ENCODE measurements at places on chromosomes 3 and 15.

GRCh38 chr3:155525324-155525833 is 219.5 kb downstream of the PLCH1 start:
- no peak for DNase-seq

DNA sequence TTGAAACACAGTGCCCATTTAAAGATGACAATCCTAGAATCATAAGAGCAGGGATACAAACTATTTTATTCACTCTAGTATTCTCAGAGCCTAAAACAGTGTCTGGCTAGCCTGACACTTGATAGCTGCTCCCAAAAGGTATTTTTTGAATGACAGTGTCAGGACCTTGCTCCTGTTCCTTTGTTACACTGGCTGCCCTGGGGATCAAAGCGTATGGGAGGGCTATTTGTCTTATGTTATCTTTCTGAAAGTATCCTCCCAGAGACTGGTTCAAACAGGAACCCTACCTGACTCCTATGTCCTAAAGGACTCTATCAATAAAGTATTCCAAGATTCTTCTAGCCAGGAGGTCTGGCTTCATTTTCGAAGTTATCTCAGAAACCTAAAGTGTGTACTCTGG is 621.4 kb downstream of the FHIT start:
- DNase-seq, result no peak

- DNase-seq, result peak; percentile 39
These were observed 398.5 kb downstream of the ROBO1 start for GRCh38 chr3:79369306-79369705.

GRCh38 chr3:126082362-126083137 is 1.4 kb downstream of the SLC41A3 start:
- no peak for DNase-seq

Data from fibroblast of pulmonary artery (primary cell).